Stimulated activated naive CD4-positive, alpha-beta T cell (primary cell): ENCODE measurements at places on chromosomes 6 and 20.

DNA sequence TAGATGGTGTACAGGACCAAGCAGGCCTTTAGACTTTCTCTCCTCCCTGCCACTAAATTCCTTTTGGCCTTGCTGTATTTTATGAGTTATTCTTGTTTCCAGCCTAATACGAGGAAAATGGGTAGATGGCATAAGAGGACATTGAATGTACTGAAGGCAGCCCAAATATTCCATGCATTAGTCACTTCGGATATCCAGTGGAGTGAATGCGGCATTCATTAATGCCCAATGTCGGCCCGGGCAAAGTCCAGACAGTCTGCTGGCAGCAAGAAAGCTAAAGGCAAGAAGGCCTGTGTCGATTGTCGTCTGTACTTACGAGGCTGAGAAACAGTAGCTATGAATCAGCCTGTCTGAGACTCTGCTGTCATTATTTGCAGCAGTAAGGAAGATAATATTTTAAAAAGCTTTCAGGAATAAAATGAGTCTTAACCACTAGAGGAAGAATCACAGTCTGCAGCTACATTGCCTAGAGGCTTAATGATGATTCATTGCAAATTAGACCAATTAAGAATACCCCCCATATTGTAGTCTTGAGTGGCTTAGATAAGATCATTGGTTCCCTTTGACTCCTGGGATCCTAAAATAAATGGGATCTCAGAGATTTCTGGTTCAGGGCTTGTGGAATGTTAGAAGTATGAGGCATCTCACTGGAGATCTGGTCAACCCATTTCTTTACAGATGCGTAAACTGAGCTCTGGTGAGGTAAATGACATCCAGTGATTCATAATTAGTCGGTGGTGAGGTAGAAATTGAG, 534.1 kb upstream of the JAG1 start:
- DNase-seq = no peak

- DNase-seq = peak; percentile 10
Measured at GRCh38 chr20:44460795-44461141, 14.9 kb upstream of the TTPAL start.

GRCh38 chr6:11277275-11278206, 45.1 kb upstream of the NEDD9 start:
- no peak for DNase-seq

DNA sequence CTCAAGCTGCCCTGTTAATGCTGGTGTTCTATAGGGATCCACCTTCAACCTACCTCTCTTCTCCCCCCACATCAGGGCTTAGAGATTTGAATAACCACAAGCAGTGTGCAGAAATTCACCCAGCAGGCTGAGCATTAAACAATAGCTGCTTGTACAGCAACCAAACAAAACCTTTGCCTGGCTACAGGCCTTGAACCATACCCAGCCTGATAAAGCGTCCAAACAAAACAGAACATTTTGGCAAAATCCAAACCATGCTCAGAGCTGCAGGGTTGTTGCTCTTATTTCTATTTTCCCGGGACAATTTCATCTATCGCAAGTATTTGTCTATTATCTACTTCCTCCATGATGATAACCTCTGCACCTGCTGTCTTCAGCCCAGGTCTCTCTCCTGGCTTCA, 142.3 kb downstream of the UNC5CL start:
- no peak for DNase-seq

- DNase-seq = no peak
Measured at GRCh38 chr6:11806561-11807317, 28.1 kb upstream of the ADTRP start.

- no peak for DNase-seq
Measured at GRCh38 chr20:33621717-33622400, 40.3 kb upstream of the C20orf144 start.

GRCh38 chr6:25463441-25463840, 184.3 kb downstream of the CARMIL1 start:
- DNase-seq = no peak

GRCh38 chr6:157438611-157439111, 57.7 kb downstream of the ZDHHC14 start:
- no peak for DNase-seq

DNA sequence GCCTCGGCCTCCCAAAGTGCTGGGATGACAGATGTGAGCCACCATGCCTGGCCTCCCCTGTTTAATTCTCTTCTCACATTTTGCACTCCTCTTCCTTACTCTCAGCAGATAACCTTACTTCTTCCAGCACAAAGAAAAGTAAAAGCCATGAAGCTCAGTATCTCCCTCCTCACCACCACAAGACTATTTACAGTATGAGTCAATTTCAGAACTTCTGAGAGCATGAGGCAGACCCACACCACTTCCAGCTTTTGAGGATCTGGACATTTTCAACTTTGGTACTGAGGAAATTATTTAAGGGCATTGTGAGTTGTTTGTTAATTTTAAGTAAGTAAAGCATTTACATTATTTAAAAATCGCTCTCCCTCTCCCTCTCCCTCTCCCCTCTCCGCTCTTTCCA, 8.0 kb upstream of the SNX3 start:
- DNase-seq = no peak

DNA sequence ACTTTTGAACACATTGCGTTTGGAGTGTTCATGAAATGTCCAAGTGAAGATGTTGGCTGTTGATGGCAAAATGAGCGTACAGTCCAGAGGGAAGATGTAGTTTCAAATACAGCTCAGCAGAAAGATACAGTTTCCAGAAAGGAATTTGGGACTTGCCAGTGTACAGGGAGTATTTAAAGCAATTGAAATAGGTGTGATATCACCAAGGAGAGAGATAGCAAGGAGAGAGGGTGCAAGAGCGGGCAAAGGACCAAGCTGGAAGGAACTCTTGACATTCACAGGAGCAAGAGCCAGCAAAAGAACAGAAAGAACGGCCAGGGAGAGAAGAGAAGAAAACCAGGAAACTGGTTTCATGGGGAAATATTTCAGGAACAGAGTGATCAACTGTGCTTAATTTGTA, 47.8 kb downstream of the CARMIL1 start:
- no peak for DNase-seq

- DNase-seq = no peak
Measured at GRCh38 chr20:34970193-34970840, 14.6 kb downstream of the MYH7B start.

DNA sequence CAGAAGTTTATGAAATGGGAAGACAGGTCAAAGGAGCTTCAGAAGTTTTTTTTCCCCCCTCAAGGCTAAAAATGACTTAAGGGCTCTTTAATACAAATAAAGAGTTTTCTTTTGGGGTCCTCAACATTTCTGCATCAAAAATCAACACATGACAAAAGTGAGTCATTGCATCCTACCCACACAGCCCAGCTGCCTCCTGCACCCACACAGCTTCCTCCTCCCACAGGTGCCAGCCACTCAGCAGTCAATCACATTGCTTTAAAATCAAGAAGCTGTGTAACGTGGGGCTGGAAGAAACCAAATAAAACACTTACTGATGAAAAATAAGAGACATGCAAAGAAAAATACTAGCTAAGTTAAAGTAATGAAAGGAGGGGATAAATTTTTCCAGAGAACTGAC, 68.5 kb downstream of the MAP3K5 start:
- DNase-seq = no peak
